Neural progenitor cell (in vitro differentiated cells): ENCODE measurements at places on chromosomes 16 and 17.

DNA sequence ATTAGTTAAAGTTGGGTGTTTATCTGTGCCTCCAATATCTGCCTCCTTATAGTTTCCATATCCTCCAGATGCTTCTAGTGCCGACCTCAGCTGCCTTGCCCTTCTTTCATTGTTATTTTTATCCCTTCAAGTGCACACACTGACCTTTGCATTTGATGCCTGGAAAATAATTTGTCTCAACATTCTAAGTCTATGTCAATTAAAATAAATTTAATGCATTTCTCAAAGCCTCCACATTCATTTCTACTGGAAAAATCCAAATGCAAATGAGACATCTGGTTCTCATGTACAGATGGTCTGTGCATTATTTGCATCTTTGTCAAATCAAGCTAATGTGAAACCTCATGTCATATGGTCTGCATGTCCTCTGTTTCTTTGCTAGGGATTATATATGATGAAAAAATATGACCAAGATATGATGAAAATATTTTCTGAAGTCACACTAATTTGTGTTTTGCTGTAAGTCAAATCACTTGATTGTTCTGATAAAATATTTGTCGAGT is 61.4 kb downstream of the TMEM100 start:
- DNase-seq: no peak

DNA sequence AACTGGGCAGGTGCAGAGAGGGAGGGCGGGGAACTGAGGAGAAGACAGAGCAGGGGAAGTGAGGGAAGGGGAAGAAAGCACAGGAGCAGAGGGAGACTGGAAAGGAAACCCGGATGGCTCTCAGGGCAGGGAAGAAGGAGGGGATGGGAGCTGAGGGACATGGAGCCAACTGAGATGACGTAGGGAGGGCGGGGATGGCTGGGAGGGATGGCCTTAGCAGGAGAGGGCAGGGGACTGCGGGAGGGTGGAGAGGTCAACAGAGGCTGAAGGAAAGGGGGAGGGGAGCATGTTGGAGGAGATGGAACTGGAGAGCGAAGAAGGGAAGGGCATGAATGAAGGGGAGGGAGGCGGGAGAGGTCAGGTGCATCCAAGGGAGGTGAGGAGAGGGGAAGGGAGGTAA is 81.9 kb downstream of the KCNJ12 start:
- peak; percentile 40 for DNase-seq

- DNase-seq: peak; percentile 83
Measured at GRCh38 chr17:57552114-57552624, 192.9 kb downstream of the CCDC182 start.

DNA sequence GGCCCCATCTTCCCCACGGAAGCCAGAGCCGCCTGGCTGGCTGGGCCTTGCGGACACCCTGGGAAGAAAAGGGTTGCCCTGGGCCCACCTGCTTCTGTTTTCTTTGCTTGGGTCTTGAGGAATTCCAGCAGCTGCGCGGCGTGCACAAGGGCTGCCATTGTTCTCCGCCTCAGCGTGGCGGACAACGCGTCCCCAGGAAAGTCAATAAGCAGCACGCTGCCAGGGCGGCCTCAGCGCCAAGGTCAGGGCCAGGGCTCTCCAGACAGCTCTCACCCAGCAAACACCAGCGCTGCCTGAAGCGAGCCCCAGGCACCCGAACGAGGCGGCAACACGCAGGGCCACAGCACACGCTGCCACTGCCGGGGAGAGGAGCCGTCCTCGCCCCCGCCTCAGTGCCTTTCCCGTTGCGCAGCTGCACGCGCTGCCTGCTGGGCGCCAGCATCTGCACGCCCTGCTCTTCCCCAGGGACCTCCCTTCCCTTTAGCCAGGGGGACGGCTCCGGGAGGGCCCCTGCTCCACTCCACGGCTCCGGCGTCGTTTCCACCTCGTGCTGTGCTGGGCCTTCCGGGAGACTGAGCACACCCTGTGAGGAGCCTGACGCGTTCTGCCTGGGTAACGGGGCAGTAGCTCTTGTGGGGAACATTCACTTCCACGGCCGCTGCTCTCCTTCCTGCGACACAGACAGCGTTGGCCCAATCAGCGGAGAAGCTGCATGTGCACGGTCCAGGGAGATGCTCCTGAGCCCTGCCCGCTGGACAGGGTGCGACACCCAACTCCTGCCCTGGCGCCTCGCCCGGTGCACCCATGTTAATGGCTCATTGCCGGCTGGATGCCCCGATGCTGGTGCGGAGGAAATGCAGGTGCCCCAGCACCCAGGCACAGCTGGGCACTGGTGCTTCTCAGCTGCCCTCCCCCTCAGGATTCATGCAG is 57.8 kb downstream of the LMF1 start:
- peak; percentile 40 for DNase-seq

DNA sequence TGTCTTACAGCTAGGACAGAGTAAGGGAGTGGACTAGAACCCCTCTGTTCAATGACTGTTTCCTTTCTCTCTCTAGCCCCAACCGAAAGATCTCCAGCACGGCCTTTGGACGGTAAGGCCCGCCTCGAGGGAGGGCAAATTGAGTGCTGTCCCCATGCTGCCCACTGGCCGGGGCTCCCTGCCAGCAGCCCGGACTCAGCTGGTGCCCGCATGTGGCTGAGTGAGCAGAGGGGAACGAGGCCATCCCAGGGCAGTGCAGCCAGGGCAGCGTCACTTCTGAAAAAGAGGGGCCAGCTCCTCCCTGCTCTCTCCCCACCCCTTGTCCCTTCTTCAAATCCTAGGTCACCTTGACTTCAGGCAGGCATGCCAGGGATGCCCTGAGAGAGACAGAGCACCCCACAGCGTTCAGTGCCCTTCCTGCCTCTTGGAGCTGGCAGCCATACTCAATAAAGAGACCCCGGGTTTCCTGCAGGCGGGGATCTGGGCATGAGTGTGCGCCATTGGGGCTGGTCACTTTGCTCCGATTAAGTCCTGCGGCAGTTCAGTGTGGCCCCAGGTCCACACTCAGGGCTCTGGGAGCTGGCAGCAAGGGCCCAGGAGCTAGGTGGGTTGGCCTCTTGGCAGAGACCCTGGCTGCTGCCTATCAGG is 130.9 kb downstream of the RAB11FIP4 start:
- no peak for DNase-seq

DNA sequence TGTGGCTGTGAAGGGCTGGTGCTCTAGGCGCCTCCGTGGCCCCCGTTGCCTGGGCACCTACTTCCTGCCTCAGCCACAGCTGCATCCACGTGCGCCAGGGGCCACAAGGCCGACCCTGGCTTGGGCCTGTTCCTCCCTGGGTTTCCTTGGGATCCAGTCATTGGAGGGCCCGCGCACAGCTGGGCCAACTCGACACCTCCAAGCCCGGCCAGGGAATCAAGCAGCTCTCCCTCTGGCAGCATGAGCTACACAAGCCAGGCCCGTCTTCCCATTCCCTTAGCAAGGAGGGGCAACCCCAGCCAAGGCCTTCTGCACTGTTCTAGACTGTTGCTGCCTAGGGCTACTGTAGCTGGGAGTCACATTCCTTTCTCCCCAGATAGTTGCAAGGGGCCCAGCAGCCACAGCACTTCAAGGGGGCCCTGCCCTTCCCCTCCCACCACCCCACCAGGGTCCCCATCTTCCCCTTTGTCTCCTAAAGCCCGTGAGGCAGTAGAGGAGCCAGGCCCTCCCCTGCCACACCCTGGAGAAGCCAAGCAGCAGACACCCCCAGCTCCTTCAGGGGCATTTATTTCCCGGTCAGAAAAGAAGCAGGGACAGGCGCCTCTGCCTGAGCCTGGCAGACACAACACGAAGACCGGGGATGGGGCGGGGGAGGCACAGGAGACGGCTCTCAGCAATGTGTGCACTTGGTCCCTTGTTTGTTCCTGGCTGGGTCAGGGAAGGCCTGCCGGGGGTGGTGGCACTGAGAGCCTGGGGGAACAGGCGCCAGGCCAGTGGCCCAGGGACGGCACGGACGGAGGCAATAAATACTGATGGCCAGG is 3.8 kb downstream of the ARHGDIA start:
- DNase-seq: peak; percentile 37

- peak; percentile 8 for DNase-seq
Measured at GRCh38 chr17:56752263-56752836, 81.4 kb downstream of the C17orf67 start.

GRCh38 chr17:30187573-30187972 is 47.9 kb downstream of the SLC6A4 start:
- DNase-seq: no peak

DNA sequence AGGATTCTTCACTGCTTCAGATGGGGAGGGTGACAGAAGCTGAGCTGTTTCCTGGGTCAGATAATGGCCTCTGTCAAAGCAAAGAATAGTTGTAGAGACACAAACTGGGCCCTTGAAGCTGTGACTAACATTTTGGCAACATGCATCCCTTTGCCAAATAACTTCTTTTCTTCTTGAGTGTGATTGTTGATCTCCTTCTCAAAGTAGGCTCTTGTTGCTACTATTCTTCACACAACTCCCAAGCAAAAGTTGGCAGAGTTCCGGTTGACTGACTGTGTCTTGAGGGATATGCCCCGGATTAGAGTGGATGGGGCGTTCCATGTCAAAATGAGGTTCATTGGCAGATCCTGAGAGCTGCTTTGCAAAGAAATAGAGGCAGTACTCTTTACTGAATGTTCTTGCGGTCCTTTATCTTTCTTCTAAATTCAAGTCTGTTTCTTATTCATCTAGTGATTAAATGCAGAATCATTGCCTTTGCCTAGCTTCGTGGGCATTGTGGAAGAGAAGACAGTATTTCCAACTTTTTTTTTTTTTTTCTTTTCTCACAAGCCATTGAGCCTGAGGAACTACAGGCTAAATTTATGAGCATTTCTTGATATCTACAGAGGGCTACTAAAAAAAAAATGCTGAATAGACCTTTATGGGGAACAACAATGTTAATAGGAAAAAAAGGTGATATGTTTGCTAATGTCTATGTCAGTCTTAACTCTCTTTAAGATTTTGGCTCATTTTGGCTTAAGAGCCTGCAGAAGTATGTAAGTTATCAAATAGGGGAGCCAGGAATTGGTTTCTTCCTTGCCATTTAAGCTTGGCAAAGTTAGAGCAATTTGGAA is 5.8 kb downstream of the WIPF2 start:
- no peak for DNase-seq

GRCh38 chr17:15381707-15382106 is 40.3 kb upstream of the TEKT3 start:
- no peak for DNase-seq

DNA sequence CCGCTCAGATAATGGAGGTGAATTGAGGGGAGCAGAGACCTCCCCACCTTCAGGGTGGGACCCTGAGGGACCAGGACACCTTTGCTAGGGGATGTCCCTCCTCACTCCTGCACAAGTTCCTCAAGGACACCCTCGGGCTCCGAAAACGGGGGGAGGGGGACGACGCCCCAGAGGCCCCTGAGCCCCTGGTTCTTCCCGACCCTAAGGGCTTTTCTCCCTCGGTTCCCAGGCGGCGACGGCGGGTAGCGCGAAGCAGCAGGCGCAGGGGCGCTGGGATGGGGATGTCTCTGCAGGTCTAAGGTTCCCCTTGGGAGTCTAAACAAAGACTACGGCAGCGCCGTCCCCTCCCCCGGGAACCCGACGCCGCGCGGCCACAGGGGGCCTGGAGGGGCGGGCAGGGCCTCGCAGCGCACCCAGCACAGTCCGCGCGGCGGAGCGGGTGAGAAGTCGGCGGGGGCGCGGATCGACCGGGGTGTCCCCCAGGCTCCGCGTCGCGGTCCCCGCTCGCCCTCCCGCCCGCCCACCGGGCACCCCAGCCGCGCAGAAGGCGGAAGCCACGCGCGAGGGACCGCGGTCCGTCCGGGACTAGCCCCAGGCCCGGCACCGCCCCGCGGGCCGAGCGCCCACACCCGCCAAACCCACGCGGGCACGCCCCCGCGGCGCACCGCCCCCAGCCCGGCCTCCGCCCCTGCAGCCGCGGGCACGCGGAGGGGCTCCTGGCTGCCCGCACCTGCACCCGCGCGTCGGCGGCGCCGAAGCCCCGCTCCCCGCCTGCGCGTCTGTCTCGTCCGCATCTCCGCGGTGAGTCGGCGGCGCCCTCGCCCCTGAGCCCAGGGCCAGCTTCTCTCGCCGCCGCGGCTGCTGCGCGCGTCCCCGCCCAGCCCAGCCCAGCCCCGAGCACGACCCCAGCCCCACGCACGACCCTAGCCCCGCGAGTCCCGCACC is 36.7 kb upstream of the NDRG4 start:
- peak; percentile 75 for DNase-seq

GRCh38 chr17:78387977-78388941 is 9.8 kb downstream of the PGS1 start:
- no peak for DNase-seq

GRCh38 chr17:29710891-29711418 is 88.2 kb upstream of the CORO6 start:
- no peak for DNase-seq

GRCh38 chr17:46890638-46891037 is 32.3 kb upstream of the GOSR2 start:
- no peak for DNase-seq

GRCh38 chr17:74521701-74522201 is 9.5 kb downstream of the CD300LB start:
- DNase-seq: no peak

GRCh38 chr17:63772801-63773271 is 561 bp downstream of the CCDC47 start:
- peak; percentile 22 for DNase-seq

DNA sequence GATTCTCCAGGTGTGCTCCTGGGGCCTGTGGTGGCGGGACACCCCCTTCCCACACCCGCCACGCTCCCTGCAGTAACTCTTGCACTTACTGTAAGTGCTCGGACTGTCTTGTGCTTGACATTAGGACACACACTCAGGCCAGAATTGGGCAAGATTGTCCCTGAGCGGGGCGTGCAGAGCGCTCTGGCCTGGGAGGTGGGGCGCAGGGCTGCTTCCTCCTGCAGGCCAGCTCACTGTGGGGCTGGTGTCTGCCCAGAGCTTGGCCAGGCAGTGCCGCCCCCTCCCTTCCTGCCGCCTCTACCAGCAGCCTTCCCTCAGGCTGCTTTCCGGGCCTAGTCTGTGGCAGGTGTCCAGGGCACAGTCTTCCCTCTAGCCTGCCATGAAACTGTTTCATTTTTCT is 6.1 kb upstream of the ATP6V0C start:
- DNase-seq: no peak

DNA sequence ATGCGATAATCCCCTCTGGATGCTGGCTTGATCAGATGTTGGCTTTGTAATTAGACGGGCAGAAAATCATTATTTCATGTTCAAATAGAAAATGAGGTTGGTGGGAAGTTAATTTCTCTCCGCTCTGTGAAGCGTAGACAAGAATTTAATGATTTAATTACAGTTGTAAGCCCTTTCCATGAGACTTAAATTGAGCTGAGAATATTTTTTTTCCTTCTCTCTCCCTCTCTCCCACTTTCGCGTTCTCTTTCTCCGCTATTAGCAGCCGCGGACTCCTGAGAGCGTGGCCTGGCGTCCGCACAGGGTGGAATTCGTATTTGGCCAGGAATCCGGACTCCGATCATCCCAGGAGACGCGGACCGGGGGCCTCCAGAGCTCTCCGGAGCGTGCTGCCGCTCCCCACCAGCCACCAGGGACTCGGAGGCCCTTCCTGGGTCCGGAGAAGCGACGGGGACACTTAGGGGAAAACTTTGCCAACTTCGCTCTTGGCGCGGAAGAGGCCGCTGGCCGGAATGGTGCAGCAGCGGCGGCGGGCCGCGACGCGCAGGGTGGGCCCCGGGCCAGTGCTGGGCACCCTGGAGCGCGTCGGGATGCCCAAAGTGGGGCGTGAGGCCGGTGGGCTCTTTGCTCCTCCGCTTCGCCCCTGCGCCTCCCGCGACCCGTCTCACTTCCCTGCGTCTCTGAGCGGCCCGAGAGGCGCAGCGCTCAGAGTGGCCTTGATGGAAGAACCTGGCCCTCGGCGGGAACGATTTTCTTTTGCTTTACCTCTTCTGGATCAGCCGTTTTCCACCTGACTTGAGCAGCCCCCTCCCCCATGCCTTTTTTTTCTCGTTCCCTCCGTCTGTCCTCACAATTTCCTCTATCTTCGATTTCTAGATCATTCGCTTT is 3.6 kb upstream of the IRX3 start:
- DNase-seq: peak; percentile 67

- DNase-seq: peak; percentile 85
Measured at GRCh38 chr17:40317345-40317873, 8.4 kb downstream of the RARA start.
